Immature natural killer cell (primary cell): ENCODE measurements at places on chromosomes 11 and 22.

DNA sequence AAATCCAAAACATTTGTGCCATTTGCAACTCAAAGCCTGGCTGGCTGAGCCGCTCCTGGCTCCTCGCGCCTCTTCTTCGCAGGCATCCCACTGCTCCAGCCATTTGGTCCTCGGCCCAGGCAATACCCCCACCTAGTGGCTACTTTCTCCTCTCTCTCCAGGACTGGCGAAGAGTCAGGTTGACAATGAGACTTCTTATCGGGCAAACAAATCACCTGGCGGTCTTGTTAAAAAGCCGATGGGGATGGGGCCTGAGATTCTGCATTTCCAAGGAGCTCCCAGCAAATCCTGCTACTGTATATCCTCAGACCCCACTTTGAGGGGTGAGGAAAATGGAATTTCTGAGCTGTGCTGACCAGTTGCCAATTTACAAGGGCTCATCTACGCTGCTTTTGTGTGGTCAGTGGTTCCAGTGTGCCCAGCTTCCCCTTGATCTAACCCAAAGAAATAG, 89.0 kb downstream of the ISX start:
- no peak for DNase-seq

- no peak for DNase-seq
These were observed 28.6 kb upstream of the APOL5 start for GRCh38 chr22:35688913-35689675.

- no peak for DNase-seq
These were observed 162.6 kb upstream of the CCDC179 start for GRCh38 chr11:23022854-23023253.

DNA sequence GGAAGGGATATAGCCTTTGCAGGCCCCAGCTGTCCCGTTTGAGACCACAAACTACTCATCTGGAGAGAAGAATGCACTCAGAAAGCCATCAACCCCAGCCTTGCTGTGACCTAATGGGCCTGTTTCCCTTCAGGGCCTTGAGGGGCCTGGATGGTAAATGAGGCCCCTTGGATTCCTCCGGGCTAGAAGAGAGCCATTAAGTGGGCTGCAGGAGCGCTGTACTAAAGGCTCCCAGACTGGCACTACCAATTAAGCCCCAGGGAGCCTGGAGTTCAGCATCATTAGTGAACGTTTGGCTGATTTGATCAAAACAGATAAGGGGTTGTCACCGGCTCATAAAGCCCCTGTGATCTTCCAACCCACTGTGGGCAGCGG, 23.0 kb downstream of the CD5 start:
- DNase-seq = no peak

- no peak for DNase-seq
These were observed 25.8 kb upstream of the KCNQ1OT1 start for GRCh38 chr11:2725368-2726300.

- DNase-seq = no peak
These were observed 129.0 kb upstream of the LDLRAD3 start for GRCh38 chr11:35814720-35815305.

DNA sequence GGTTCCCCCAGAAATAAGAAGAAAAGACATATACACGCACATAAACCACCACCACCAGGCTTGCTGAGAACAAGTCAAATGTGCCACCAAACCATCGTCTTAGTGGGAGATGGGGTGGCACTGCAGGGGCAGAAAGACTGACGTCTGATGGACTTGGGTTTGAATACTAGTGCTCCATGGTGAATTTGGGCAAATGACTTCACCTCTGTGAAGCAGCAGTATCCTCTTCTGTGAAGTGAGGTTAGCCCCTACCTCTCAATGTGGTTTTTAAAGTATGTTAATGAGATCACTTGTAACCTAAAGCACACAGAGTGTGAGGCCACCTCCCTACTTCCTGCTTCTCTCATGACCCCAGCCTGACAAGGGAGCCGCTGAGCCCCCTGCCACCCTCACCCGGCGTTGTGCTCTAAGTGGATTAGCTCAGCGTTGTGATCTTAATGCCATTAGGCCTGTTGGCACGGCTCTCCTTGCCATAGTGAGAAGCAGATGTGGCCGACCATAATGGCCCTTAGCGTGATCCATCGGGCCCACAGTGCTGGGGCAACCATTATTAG, 14.4 kb downstream of the ZBTB16 start:
- DNase-seq = peak; percentile 90

- DNase-seq = no peak
These were observed 95.2 kb upstream of the TP53I11 start for GRCh38 chr11:45045683-45046471.

DNA sequence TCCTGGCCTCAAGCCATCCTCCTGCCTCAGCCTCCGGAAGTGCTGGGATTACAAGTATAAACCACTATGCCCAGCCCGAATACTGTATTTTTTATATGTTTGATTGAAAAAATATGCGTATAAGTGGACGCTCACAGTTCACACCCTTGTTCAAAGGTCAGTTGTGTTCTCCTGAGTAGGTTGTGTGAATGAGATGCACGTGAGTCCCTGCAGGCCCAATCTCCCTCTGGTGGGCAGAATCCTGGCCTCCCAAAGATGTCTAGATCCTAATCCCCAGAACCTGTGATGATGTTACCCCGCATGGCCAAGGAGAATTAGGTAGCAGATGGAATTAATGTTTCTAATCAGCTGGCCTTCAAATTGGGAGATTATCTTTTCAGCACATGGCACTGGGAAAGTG, 41.9 kb downstream of the CTTN start:
- DNase-seq = no peak

- peak; percentile 49 for DNase-seq
These were observed 26.9 kb downstream of the SNAP29 start for GRCh38 chr22:20885557-20886323.

DNA sequence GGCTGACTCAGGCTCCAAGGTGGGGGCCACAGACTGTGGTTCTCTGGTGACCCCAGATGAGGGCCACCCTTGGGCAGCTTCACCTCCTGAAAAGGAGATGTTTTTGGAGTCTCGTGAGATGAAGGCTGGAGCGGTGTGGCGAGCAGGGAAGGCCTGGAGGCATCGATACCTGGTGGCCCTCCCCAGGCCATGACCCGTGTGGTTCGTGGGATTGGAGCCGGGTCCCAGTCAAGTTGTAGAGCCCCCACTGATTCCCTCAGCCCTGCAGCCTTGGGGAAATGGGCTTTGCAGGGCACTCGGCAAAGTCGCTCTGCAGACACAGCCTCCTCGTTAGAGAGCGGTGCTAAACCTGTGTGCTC, 1083.4 kb downstream of the BRD1 start:
- DNase-seq = no peak

DNA sequence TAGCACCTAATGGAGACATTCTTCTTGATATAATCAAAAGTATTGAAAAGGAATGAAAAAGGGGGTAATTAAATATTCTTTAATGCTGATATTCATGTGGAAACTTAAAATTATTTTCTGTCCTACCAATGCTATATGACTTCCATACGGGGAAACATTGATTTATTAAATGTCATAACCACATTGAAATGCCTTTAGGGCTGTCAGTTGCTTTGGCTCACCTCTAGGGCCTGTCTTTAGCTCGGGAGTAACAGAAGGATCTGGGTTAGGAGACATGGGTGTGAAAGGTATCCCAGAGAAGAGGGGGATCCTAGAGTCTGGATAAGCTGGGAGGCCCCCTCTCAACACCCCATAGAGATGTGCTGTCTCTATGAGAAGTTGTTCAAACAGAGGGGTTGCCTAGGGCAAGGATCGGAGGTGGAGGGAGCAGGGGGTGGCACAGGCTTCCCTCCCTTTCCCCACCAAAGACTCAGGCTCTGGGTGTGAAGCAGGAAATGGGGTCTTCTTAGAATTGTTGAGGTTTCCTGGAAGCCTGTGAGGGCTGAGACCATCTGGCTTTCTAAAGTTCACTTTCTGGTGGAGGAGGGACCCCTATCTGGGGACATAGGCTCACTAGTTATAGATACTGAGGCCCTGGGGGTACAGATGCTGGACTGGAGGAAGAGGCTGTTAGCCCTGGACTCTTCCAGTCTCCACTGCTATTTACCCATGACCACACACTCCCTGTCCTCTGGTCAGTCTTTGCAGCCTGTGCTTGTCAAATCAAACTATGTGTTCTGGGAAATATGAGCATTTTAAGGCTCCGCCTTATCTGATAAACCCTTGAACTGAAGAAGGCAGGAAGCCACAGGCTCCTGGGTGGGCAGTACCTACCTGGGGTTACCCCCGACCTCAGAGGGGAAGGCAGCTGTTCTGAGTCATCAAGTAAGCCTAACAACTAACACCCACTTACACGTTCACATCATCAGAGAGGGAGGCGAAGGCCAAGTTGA, 55.8 kb upstream of the RRAS2 start:
- DNase-seq = peak; percentile 69

DNA sequence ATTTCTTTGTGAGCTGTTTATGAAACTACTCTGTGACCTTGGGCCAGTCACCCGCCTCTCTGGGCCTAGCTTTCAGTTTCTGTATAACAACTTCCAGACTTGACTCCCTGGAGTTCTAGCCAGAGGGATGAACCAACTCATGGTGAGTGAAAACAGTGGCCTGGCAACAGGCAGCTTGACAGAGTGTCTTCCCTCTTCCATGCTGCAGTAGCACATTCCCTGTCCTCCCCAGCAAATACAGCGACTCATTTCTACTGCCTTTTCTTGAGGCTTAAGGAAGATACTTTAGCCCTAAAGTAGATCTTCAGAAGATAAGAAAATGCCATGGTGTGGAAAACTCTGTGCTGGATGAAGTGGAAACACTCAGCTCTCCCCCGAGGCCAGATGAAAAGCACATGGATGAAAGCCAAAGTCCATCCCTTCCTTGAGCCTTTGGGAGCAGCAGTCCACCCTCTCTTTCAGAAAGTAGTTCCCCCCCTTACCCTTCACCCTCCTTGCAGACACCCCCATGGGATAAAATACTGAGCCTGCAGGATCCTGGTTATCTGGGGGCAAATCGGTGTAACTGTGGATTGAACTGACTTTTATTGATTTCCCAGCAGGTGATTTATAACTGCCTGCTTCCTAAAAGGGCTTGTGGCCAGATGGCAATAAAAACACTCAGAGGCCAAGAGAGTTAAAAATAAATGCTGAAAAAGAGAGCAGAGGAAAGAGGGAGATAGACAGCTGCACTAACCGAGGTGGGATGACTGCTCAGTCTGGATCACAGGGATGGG, 24.1 kb downstream of the IRAG1 start:
- DNase-seq = no peak

- DNase-seq = no peak
These were observed 21.5 kb downstream of the OR56B4 start for GRCh38 chr11:6129011-6129410.

- no peak for DNase-seq
These were observed 27.5 kb downstream of the REXO2 start for GRCh38 chr11:114466742-114467141.

- DNase-seq = no peak
These were observed 453 bp downstream of the GAS2 start for GRCh38 chr11:22666688-22667439.

DNA sequence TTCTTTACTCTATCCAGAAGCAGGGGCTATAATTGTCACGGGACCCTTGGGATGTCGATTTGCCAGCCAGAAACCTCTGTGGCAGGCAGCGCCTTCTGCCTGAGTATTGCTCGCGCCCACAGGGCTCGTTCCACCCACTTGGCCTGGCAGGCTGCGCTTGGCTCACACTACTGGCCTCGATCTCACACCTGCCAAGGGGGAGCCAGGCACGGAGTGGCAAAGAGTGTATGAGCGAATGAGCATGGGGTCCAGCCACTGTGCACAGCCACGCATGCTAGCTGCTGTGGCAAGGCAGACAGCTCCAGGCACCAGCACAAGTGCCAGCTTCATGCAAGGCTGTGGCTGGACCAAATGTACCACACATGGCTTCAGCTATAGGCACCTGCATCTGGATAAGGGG, 599.8 kb downstream of the DLG2 start:
- DNase-seq = no peak

DNA sequence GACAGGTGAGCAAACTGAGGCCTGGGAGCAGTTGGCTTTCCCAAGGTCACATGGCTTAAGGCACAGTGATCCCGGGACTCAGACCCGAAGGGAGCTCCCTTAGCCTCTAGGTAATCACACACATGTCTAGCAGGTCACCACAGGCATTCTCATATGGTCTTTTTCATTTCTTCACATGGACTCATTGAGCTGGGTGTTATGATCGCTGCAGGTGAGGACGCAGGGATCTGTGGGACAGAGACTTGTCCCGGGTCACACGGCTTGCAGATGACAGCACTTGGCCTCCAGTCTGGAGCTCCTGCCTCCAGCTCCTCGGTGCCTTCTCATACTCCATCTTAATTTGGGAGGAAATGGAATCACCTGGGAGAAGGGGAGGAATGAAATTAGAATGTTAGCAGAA, 23.6 kb upstream of the CACNG2 start:
- no peak for DNase-seq

- no peak for DNase-seq
These were observed 28.4 kb upstream of the NECTIN1 start for GRCh38 chr11:119757378-119757777.

DNA sequence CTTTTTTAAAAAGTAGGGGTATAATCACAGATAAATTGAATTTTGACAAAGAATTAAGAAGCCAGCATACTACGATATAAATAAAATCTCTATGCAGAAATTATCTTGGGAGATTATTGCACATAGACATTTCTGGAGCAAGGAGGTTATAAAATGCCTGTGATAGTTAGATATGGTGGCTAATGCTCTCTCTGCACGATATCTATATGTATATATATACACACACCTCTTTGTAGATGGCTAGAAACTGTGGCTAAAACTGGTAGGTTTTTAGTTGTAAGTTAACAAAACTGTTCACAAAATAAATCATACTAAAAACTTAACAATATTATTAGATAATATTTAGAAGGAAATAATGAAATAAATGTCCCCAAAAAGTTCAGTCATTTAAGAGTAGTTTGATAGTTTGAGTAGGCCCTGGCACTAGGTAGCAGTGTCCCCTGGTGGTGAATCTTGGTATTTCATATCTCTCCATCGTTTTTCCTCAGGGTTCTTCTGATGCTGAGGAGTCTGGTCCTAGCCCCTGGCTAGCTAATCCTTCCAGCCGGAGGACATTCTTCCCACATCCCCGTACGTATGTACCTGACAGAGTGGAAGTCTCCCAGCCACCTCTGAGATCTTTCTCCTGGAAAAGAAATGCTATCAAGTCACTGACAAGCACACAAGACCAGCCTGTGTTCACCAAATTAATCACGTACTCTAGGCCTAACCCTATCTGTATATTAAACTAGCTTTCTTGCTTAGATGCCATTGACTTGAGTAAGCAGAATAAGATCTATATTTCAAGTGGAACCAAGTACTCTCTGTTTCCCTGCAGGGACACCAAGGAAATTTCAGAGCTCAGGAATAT, 32.2 kb downstream of the ART5 start:
- peak; percentile 5 for DNase-seq
